ENCODE measurements at places on chromosomes 3 and 15.

DNA sequence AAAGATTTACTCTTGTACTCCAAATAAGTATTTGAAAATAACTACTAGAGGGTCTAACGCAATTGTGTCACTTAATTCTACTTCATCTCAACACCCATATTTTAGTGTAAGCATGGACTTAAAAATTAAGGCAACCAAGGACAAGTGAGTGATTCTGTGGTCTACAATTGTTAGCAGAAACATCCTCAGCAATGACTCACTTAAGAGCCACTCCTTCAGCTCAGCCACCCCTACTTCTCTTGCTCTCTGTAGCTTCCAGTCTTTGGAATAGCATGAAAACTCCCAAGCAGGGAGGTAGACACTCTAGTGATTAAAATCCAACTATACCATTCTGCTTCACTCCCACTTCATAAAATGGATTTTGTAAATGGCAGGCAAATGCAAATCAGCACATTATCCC is 116.0 kb upstream of the LRRN1 start:
- no peak for DNase-seq

DNA sequence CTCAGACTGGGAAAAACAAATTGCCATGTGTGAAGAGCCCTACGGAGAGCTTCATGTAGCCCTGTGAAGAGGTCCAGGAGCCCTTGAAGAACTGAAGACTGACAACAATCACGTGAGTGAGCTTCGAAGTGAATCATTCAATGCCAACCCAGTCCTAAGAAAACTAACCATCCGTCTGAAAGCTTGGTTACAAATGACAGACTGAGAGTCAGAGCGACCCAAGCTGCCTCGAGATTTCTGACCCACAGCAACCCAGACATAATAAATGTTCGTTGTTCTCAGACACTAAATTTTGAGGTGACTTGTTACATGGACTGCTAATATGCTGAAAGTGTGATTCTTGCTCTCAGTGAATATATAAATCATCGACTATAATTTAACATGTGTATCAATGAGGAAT is 987.2 kb upstream of the ROBO1 start:
- DNase-seq, result no peak

GRCh38 chr3:46845397-46845859 is 17.8 kb downstream of the MYL3 start:
- peak; percentile 88 for DNase-seq

DNA sequence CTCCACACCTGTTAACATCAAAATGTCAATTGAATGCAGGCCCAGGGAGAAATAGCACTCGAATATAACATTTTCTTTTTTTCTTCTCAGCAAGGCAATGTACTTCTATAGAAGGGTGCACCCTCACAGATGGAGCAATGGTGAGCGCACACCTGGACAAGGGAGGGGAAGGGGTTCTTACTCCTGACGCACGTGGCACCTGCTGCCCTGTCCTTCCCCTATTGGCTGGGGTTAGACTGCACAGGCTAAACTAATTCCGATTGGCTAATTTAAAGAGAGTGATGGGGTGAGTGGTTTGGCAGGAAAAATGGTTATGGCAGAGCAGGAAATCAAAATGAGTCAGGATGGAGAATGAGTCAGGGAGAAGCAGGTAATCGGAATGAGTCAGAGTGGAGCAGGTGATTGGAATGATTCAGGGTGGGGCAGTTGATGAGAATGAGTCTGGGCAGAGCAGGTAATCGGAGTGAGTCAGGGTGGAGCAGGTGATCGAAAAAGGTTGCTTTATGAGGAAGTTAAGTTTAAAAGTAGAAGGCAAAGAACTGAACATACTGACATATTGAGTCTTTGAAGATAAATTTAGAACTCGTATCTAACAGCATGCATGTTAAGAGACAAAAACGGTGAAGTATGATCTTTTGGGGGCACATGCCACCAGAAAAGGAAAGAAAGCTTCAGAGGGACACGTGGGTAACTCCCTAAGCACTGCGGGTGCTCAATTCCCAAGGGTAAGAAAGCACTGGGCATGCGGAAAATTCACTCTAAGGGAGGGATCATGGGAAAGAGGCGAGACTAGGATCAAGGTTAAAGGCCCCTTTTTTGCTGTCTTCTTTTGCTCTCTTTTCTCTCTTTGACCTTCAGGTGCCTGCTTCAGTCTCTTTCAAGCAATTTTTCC is 72.9 kb upstream of the GALNT15 start:
- DNase-seq, result no peak

- no peak for DNase-seq
Measured at GRCh38 chr15:28952666-28953491, 67.1 kb downstream of the APBA2 start.
